Stimulated activated CD4-positive, alpha-beta T cell treated with anti-CD3 and anti-CD28 coated beads, TNF-alpha, amount 100 ng/mL, for 1 hour (primary cell): ENCODE measurements at places on chromosomes 5 and 9.

GRCh38 chr5:5025774-5026408 is 114.2 kb upstream of the ADAMTS16 start:
- DNase-seq: no peak

GRCh38 chr9:33813712-33814641 is 3.0 kb upstream of the UBE2R2 start:
- DNase-seq: no peak

DNA sequence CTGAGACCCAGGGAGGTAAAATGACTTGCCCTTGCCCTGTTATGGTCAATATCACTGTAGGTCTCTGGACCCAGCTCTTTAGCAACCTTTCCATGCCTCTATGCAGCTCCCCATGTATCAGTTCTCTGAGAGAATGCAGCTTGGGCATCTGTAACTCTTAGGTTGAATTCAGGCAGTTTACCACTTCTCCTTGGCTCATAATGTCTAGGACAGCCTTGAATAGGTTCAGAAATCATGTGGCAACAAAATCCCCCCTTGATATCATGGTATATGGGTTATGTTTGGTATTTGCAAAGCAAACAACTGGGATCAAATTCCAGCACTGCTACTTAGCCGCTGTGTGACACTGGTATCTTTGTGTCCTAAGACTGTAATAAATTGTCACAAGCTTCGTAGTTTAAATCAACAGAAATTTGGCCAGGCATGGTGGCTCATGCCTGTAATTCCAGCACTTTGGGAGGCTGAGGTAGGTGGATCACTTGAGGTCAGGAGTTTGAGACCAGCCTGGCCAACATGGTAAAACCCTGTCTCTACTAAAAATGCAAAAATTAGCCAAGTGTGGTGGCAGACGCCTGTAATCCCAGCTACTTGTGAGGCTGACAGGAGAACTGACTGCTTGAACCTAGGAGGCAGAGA is 10.7 kb upstream of the SUB1 start:
- no peak for DNase-seq

DNA sequence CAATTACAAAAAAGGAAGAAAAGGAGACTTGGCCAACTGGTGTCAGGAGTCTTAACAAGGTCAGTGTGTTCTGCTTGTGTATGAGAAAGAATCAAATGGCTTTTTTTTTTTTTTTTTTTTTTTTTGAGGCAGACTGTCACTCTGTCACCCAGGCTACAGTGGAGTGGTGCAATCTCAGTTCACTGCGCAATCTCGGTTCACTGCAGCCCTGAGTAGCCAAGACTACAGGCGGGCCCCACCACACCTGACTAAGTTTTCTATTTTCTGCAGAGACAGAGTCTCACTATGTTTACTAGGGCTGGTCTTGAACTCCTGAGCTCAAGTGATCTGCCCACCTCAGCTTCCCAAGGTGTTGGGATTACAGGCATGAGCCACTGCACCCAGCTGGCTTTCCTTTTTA is 3.1 kb upstream of the IL7R start:
- peak; percentile 64 for DNase-seq

GRCh38 chr9:82535432-82535998 is 527.4 kb downstream of the RASEF start:
- DNase-seq: no peak

DNA sequence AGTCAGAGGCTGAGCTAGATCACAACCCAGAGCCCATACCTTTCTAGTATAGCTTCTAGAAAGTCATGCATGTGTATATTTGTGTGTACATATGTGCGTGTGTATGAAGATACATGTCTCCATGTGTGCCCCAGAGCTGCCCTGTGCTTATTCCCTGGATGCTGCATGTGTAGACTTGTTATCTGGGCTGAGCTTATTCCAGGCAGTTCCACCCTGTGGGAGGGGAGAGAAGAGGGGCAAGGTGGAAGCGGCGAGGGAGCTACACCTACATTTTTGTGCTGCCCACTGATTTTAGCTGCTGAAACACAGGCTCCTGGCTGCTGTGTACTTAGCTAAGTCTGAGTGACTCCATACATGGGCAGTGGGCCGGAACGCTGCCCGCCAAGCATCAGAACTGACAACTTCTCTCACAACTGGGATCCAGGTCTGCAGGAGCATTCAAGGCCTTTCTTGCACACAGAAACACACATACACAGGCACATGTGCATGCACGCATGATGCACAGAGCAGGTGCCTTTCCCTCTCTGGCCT is 38.0 kb upstream of the XPA start:
- no peak for DNase-seq

- no peak for DNase-seq
These were observed 136.3 kb downstream of the ACTBL2 start for GRCh38 chr5:57346328-57346727.
